ENCODE measurements at places on chromosomes 3 and 15.

DNA sequence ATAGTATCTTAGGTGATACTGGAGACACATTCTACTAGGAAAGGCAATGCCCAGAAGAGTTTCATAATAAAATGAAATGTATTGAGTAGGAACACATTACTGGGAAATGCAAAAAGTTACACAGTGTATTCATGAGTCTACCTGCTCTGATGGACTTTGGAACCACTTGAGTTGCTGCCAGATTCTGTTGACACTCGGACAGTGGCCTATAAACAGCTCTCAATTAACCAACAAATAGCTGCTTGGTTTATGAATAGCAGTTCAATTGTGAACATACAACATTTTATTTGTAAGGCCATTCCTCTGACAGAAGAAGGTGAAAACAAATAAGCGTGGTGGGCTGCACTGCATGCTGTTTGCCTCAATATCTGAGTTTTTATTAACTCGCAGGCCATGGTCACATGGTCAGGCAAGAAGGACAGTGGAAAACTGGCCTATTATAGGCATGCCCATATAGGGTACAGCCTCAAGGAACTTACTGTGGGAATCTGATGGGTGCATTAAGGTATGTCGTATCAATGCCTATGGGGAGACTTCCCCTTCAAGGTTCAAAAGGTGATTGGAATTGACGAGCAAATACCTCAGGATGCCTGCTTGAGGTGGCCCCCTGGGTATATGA is 66.2 kb downstream of the C3orf80 start:
- no peak for DNase-seq

DNA sequence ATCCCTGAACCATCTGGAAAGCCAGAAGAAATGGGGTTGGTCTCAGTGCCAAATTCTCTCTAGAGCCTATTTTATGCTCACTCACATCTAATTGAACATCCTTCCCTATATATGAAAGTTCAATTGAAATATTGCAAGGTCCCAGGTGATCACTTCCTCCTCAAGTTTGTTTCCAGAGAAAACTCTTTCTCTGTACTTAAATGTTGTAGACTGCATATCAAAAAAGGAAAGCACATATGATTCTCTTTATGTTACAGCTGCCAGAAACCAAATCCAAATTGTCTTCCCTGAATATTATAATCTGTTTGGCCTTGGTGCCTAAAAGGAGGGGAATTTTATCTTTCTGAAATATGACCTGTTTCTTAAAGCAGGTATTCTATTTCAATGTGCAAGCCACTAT is 93.3 kb downstream of the SHOX2 start:
- DNase-seq: no peak

DNA sequence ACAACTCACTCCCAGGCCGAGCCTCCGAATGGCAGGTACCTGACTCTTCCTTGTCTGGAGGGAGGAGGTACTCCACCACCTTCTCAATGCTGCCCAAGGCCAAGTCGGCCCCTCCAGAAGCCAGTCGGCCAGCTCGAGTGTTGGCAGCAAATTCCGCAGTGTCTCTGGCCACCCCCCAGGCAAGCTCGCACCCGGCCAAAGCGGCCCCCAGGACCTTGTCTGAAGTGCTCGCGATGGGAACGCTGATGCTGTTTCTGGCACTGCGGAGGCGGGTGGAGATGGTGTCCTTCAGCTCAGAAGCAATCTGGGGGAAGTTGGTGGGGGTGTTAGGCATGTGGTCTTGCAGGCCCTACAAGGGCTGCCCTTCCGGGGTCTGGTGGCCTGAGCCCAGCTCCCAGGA is 9.2 kb downstream of the PLIN1 start:
- DNase-seq: no peak

- no peak for DNase-seq
Measured at GRCh38 chr3:79906106-79906505, 138.3 kb upstream of the ROBO1 start.

DNA sequence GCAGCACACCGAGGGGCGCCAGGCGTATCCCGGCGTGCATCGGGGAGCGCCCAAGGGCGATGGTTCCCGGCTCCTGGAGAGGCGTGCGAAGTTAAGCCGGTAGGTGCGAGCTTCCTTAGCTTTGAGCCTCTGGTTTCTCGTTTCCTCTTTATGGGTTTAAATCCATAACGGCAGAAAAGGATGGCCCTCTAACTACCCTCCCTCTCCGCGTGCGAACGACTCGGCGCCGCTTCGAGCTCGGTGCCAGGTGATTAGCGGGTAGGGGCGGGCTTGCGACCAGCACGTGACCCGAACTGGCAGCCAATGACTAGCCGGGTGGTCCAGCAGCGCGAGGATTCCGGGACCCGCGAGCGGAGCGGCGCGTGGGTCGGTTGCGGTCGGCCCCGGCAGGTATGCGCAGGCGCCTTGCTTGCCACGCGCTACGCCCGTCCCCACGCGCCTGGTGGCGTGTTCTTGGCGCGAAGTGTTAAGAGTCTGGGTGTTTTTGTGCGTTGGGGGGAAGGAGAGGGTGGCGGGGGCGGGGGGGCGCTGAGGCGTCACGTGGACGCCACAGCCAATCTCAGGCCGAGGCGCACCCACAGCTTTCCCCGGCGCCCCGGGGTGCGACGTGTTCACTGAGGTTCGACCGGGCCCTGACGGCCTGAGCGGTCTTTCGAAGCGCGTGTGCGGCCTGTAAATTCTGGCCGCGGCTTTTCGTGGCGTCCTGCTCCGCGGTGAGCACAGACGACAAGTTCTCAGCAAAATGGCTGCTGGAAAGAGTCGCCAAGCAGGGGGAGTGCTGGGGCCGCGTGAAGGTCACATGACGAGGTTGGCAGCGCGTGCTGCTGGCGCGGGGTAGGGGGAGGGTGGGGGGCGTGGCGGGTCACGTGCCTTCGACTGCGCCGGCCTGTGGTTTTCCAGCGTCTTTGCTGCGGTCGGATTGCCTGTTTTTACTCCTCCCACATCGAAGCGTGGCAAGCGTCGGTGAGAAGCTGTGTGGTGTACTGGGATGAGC is 38.7 kb upstream of the MGA start:
- DNase-seq: peak; percentile 77

- no peak for DNase-seq
Measured at GRCh38 chr15:92898988-92899582, 1.0 kb upstream of the CHD2 start.

- no peak for DNase-seq
Measured at GRCh38 chr3:32603064-32603463, 32.4 kb upstream of the DYNC1LI1 start.

- DNase-seq: no peak
Measured at GRCh38 chr3:196336319-196337145, 1.7 kb downstream of the TM4SF19 start.

DNA sequence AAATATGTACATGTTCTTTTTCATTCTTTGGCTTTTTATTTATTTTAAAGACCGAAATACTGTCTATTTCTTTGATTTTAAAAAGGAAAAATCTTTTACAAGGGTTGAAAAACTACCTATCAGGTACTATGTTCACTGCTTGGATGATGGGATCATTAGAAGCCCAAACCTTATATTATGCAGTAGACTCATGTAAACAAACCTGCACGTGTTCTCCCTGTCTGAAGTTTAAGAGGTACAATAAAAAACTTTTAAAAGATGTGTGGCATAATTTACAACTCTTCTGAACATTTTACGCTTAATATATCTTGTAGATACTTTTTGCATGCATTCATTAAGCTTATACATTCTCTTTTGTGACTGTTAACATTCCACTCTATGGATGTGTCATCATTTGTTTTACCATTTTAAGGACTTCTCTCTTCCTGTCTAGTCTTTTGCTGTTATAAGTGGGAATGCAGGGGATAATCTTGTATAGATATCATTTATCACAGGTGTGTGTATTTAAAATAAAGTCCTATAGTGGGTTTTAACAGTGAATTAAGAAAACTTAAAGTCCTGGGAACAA is 6.2 kb downstream of the MGA start:
- DNase-seq: no peak

DNA sequence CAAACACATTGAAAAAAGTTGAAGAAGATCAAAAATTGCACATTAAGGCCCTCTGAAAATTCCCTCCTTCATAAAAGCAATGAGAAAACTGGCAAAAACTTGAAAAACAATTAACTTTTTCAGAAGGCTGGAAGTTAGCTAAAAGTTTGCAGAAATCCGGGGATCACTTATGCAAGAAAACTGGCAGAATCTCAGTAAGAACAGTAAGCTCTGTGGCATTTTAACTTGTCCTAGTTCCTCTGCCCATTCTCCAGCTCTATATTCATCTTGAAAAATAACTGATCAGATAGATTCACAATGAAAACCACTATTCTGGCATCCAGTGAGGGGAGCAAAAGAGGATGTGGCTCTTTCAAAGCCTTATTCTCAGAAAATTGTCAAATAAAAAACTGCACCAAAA is 566.8 kb downstream of the NTRK3 start:
- DNase-seq: no peak

DNA sequence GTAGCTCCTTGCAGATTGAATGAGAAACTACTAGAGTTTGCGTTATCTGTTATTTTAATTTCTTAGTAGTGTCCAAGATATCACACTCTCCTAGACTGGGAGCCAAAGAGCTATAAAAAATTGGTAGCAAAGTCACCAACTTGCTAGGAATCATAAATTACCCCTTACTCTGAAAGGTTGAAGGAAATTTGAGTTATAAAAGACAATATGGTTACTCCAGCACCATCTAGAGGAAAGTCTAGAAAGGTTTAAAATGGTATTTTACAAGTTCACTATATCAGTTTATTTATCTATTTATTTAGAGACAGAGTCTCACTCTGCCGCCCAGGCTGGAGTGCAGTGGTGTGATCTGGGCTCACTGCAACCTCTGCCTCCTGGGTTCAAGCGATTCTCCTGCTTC is 121.6 kb downstream of the RBPMS2 start:
- no peak for DNase-seq

DNA sequence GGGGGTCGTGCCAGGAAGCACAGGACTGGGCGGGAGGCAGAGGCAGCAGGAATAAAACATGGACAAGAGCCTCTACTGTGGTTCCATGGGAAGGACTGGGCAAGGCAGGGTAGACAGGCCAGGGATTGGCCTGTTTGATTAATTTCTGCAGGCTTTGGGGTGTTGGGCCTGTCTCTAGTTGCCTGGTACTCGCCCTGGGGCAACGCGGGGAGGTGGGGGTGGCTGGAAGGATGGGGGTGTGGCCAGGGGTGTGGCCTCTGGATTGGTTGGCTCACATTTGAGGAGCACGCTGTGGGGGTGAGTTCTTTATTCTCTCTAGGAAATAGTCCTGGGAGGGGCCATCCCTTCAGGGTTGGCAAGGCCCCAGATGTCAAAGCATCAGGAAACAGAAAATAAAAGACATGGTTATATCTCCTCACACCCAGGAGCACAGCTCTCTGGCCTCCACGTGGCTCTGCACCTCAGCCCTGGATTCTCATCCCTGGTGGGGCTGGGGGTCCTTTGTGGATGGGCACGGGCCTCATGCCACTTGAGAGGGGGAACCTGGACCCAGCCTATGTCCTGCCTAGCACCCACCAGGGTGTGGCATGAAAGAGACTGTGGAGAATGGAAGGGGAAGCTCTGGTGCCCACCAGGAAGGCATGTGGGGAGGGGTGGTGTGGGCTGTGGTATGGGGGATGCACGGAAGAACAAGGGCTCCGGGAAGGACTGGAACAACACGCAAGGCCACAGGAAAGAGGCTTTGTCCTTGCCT is 223.0 kb upstream of the LYSMD4 start:
- no peak for DNase-seq

GRCh38 chr3:173217127-173217526 is 76.1 kb upstream of the SPATA16 start:
- DNase-seq: no peak

- no peak for DNase-seq
Measured at GRCh38 chr3:88189361-88189810, 39.6 kb downstream of the C3orf38 start.

DNA sequence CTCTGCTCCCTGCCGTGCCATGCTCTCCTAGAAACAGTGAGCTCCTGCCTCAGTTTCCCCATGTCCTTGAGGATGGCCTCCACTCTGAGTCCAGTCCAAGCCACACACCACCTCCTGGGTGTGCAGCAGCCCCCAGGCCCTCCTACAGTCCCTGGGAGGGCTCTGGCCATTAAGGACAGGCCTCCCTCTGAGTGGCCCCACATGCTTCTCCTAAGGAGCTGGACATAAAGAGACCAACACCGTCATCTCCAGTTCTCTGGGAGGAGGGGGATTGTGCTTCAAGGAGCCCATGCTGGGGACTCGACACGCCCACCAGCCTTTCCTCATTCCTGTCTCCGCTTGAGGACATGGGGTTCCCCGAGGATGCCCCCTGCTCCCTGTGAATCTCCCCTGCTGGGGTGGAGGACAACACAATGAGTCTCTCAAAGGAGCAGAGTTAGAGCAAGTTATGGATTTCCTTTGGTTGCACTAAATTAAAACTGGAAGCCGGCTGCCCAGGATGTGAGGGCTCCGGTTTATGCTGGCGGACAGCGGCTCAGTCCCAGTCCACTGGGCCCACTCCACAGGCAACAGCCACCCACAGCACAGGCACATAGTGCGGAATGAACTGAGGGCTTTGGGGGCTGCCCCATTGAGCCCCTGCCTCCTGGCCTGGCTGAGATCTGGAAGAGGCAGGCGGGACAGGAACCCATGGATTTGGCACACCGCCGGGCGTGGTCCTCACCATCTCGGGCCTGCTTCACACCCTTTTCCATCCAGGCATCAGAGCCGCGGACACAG is 165.6 kb upstream of the IQSEC1 start:
- no peak for DNase-seq

- DNase-seq: no peak
Measured at GRCh38 chr3:45864760-45865519, 21.4 kb upstream of the CCR9 start.

DNA sequence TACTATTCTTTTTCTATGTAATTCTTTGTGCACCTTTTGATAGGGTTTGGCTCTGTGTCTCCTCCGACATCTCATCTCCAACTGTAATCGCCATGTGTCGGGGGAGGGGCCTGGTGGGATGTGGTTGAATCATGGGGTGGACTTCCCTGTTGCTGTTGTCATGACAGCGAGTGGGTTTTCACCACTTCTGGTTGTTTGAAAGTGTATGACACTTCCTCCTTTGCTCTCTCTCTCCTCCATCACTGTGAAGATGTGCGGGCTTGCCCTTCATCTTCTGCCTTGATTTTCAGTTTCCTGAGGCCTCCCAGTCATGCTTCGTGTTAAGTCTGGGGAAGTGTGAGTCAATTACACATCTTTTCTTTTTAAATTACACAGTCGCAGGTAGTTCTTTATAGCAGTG is 225.8 kb upstream of the DPPA4 start:
- no peak for DNase-seq

GRCh38 chr3:120481081-120481480 is 30.3 kb upstream of the FSTL1 start:
- no peak for DNase-seq

DNA sequence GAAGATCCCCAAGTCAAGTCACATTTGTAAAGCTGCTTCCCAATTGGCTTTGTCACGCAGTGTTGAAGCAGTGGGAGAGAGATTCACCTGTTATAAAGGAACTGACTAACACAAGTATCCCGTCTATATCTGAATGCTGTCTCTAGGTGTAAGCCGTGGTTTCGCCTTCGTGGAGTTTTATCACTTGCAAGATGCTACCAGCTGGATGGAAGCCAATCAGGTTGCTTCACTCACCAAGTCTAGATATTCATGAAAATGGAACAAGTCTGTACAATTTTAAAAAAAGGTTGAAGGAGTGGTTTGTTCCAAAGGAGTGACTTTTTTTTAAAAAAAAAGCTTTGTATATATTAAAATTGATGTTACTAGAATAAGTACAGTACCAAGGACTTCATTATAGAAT is 11.7 kb downstream of the RBM5 start:
- DNase-seq: no peak
